ENCODE measurements at places on chromosomes 1 and 21. TPM values are rescaled to one million over a fixed set of nuclear protein-coding genes. Genes with fewer than 3 reads are reported as not detected.

GRCh38 chr1:237149857-237150256 is 107.9 kb downstream of the RYR2 start:
- DNase-seq: no peak
- H3K36me3 ChIP-seq: no peaks in the 10 kb centered on the region
- H3K27ac ChIP-seq: no peak overlapping the region

The AUNIP gene
- total RNA-seq: 22.2 TPM

- no peak for DNase-seq
- H3K27me3 ChIP-seq: no peaks in the 10 kb centered on the region
- H3K36me3 ChIP-seq: no peaks in the 10 kb centered on the region
- H3K4me3 ChIP-seq: no peak overlapping the region
- H3K4me1 ChIP-seq: no peaks in the 10 kb centered on the region
- H3K27ac ChIP-seq: no peak overlapping the region
Observed at GRCh38 chr1:24830680-24831272, 85.5 kb downstream of the CLIC4 start.

The NUP210L gene
- total RNA-seq: not detected

The GCSAML gene
- total RNA-seq: not detected

- no peak overlapping the region for H3K4me3 ChIP-seq
- no peaks in the 10 kb centered on the region for H3K27me3 ChIP-seq
- no peaks in the 10 kb centered on the region for H3K4me1 ChIP-seq
- no peaks in the 10 kb centered on the region for H3K36me3 ChIP-seq
- H3K27ac ChIP-seq: no peak overlapping the region
Observed at GRCh38 chr1:119988306-119989062, 81.0 kb downstream of the NOTCH2 start.

The DTL gene
- total RNA-seq: 70.1 TPM

The GREM2 gene
- not detected for total RNA-seq

The RGS8 gene
- total RNA-seq: 0.07 TPM

The DMBX1 gene
- 2.3 TPM for total RNA-seq

- no peaks in the 10 kb centered on the region for H3K27me3 ChIP-seq
- no peak overlapping the region for H3K27ac ChIP-seq
- no peak overlapping the region for H3K4me3 ChIP-seq
- peak; percentile 90 for DNase-seq
Observed at GRCh38 chr1:8848663-8849386, 29.7 kb downstream of the ENO1 start.

The FAM78B gene
- 1.6 TPM for total RNA-seq

The GTF2B gene
- total RNA-seq: 23.2 TPM

The TMEM240 gene
- 7.7 TPM for total RNA-seq

GRCh38 chr1:40630488-40631223 is 34.8 kb downstream of the RIMS3 start:
- H3K36me3 ChIP-seq: 0 out of 2 replicates have a peak, but pooled peaks cover 2% of the 10 kb centered on the region
- no peaks in the 10 kb centered on the region for H3K4me1 ChIP-seq
- H3K27me3 ChIP-seq: no peaks in the 10 kb centered on the region
- DNase-seq: peak; percentile 78

The AKT3 gene
- total RNA-seq: 27.8 TPM

DNA sequence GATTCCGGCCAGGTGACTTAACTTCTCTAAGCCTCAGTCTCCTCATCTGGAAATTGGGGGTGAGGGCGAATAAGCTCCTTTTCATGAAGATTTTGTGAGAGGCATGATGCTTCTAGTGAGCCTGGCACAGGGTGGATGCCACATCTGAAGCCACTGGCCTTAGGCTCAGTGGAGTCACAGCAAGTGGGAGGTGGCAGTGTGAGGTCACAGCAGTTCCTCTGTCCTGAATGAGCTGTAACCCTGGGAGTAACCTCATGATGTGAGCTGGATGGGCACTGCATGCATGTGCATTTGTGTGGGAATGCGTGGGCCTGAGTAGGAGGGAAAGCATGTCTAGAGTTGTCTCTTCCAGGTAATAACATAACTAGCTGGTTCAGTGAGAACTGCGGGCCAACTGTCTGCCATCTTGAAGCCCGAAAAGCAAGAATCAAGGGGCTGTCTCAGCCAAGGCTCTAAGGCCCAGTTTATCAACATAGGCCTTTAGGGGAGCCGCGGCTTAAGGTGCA is 27.0 kb upstream of the HTR1D start:
- H3K27ac ChIP-seq: no peak overlapping the region
- H3K4me1 ChIP-seq: peaks cover 2% of the 10 kb centered on the region
- no peaks in the 10 kb centered on the region for H3K36me3 ChIP-seq
- no peak for DNase-seq

Data from H9 (cell line).